Activated CD8-positive, alpha-beta memory T cell treated with anti-CD3 and anti-CD28 coated beads for 24 hours (primary cell): ENCODE measurements at places on chromosomes 7 and 10.

DNA sequence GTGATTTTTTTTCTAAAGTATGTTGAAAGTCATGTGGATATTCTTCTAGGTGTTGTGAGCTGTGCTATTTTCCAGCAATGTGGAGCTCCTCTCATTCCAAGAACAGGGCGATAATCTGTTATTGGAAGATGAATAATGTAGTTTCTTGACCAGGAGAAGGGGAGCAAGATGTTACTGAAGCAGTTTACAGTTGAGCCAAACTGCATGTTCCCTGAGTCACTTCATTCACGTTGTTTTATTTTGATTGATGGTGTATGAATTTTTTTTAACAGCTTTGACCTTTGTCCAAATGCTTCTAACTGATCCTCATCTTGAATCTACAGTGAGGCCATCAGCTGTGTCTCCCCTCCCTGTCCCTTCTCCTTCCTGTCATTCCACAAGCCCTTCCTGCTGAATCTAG lies 277.1 kb upstream of the KLF6 start:
- DNase-seq = no peak

GRCh38 chr10:98098247-98098646 lies 36.2 kb upstream of the R3HCC1L start:
- peak; percentile 5 for DNase-seq

DNA sequence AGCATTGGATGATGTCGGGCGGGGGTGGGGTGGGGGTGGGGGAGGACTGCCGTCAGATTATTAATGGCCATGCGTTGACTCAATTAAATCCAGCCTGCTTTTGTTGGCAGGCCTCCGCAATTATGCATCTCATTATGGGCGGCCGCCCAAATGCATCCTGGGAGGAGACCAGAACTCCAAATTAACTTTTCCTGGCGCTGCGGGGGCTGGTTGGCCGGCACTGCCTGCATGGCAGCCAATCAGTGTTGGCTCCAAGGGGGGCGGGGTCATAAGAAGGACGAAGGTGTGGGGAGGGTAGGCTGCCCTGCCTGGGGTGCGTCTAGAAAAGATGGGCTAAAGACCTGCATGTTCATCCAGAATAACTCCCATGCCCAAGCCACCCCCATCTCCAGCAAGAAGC lies 83.9 kb upstream of the PAX2 start:
- DNase-seq = no peak

- DNase-seq = no peak
Observed at GRCh38 chr7:23003505-23004246, 10.3 kb downstream of the HYCC1 start.

DNA sequence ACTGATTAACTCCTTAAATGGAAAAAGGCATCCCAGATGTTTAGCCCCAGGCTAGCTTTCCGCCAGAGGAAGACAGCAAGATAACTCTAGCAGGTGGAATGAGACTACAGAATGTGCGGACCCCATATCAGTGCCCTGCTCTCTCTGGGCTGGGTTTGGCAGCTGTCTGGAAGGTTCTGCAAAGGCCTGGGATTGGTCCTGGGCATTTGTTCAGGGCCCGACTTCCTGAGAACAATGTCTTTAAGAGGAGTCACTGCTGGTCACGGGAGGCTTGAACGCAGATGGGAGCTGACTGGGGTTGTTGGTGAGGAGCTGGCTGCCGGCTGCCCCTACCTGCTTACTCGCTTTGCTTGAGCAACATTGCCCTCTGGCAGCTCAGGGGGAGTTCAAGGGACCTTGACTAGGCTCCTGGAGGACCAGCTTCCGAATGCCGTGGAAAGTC lies 130.6 kb upstream of the BTBD16 start:
- no peak for DNase-seq

DNA sequence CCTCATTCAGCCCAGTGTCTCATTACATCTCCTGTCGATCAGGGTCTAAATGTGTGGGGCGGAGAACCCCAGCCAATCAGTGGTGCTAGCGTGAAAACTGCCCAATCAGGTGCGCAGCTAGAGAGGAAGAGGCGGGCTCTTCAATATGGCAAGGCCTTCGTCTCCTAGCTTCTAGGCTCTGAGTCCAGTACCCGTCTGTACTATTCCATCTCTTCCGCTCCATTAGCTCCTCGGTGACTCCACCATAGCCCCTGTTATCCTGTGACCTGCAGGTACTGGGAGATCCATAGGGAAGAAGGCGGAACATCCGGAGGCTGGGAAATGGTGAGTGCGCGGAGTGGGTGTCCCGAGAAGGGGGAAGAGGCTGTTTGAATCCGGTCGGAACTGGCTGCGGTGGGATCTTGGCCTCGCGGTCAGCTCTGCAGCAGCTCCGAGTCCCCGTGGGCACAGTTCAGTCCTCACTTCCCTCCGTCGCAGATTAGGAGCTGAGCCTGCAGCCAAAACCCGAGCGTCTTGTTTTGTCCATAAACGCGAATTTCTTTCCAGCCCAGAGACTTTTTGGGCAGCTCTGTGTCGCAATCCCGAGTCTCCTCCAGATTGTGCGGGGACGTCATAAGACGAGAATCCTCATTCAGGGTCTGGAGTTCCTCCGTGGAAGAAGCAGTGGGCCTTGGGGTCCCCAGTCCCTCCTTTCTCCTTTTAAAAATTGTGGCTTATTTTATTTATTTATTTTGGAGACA lies at the start of gene ZNF727:
TSS of gene ZNF727 (plus strand) at position 134 of the 740 bp plus-strand sequence. CDS start at position 322, 188 bp downstream.
- no peak for DNase-seq

- DNase-seq = no peak
Observed at GRCh38 chr7:33842150-33842549, 63.2 kb upstream of the BMPER start.

DNA sequence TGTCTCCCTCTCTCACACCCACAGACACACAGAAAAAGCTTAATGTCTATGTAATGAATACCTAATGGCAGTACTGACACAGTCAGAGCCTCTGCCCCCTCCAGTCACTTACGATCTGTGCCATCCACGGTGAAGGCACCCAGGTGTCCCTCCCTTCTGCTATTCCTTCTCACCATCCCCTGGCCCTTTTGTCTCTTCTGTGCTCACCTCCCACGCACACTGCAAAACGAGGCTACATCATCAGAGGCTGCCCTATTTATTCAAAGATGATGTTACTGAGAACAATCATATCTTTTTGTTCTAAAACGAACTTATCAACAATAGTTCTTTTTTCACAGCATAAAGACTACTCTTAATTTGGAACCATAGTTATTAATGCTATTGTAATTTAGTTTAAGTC lies 246.9 kb upstream of the MKLN1 start:
- DNase-seq = no peak

GRCh38 chr10:95097805-95098204 lies 28.5 kb upstream of the CYP2C8 start:
- no peak for DNase-seq

GRCh38 chr10:79178614-79179163 lies 109.9 kb downstream of the ZMIZ1 start:
- no peak for DNase-seq

DNA sequence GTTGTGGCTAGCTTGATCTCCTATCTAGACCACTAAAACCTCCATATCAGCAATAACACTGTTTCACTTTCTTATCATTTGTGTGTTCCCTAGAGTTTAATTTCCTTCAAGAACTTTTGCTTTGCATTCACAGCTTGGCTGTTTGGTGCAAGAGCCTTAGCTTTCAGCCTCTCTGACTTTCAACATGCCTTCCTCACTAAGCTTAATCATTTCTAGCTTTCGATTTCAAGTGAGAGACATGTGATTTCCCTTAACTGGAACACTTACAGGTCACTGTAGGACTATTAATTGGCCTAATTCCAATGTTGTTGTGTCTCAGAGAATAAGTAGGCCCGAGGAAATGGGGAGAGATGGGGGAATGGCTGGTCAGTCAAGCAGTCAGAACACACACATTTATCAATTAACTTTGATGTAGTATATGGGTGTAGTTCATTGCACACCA lies 10.6 kb upstream of the BPGM start:
- DNase-seq = no peak

- no peak for DNase-seq
Observed at GRCh38 chr7:124412531-124412930, 353.1 kb downstream of the GPR37 start.

GRCh38 chr7:152341039-152341913 lies 94.5 kb downstream of the KMT2C start:
- no peak for DNase-seq

DNA sequence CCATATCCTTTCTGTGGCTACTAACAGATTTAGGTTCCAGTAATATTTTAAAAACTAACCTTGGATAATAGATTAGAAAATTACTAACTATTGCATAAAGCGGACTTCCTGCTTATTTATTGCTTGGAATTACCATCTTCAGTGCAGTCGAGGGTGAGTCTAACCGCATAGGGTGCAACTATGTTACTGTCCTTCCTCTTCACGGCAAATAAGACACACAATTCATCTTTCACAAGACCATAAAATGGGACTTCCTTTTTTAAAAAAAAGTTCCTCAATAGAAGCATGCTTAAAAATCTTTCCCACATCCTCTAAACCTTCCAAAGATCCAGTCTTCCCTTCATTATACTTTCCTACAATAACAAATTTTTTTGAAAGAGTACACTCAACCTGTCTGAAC lies 2.1 kb downstream of the SLC25A40 start:
- no peak for DNase-seq

- DNase-seq = no peak
Observed at GRCh38 chr7:52074071-52074470, 757.5 kb upstream of the COBL start.

GRCh38 chr10:72012796-72013195 lies 48.6 kb downstream of the CHST3 start:
- no peak for DNase-seq

GRCh38 chr10:95187617-95188016 lies 6.4 kb upstream of the ACSM6 start:
- DNase-seq = no peak

DNA sequence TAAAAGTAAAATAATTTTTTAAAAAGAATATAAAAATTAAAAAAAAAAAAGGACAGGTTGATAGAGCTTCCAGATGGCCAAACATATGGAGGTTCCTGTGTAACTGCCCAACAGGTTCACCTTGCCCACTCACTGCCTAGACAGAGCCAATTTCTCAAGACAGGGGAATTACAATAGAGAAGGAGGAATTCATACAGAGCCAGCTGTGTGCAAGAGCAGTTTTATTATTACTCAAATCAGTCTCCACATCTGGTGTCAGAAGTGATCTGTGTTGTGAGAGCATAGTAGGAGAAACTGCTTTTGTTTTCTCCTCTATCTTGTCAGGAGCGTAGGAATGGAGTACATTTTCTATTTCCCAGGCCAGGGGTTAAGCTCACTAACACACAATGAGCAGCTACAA lies 31.0 kb downstream of the C7orf33 start:
- no peak for DNase-seq

- no peak for DNase-seq
Observed at GRCh38 chr10:114346176-114347031, 57.9 kb downstream of the AFAP1L2 start.

DNA sequence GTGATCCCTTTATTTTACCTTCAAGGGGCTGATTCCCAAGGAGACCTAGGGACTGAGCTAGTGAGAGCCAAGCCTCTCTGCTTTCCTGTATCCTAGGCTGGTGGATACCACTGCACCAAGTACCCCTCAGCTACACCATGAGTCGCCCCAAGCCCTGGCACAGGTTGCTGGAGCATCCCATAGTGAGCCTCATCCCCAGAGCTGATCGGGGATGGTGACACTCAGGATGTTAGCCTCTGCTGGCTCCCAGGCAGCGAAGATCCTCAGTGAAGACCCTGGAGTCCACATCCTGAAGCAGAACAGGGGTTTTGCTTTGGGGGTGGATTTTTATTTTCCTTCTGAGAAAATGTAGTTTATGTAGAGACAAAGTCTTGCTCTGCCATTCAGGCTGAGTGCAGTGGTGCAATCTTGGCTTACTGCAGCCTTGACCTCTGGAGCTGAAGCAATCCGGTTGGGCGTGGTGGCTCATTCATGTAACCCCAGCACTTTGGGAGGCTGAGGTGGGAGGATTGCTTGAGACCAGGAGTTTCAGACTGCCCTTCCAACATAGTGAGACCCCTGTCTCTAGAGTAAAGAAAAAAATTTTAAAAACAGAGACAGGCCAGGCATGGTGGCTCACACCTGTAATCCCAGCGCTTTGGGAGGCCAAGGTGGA lies 12.5 kb upstream of the ZNF212 start:
- no peak for DNase-seq

DNA sequence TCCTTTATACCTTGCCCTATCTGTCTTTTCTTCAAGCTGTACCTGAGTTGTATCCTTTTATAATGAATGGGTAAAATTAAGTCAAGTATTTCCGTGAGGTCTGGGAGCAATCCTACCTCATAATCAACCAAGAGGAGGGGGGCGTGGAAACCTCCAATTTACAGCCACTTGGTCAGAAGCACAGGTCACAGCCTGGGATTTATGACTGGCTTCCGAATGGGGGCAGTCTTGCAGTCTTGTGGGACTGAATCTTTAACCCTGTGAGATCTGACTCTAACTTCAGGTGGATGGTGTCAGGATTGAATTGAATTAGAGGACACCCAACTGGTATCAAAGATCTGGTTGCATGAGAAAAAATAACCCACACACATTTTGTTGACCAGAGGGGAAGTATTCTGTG lies 23.5 kb upstream of the KCNMA1 start:
- no peak for DNase-seq
